ENCODE measurements at places on chromosomes 16 and 17. TPM values are rescaled to one million over a fixed set of nuclear protein-coding genes. Genes with fewer than 3 reads are reported as not detected.

Gene KLHDC4
- polyA plus RNA-seq, result 52.0 TPM

GRCh38 chr17:69669441-69670178, 255.1 kb downstream of the MAP2K6 start:
- DNase-seq, result no peak

Gene KRT12
- not detected for polyA plus RNA-seq

DNA sequence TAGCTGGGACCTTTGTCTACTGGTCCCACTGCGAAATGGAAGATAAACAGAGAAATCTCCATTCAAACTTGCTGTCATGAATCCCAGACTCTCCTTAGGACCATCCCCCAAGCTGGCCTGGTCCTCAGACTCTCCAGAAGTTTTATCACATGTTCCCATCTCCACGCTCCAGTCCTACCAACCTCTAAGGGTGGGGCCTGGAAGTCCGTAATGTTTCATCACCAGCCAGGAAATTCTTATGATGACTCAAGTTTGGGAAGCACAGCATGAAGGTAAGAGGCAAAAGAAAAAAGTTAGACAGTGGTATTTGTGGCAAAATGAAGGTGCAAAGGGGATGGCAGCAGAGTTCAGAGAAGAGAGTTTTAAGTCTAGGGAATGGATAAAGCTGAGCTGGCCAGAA, 52.7 kb downstream of the ZNF18 start:
- no peak for DNase-seq

Gene UBE2G1
- 48.1 TPM for polyA plus RNA-seq

- no peak for DNase-seq
These were observed 56.6 kb downstream of the TENT4B start for GRCh38 chr16:50209546-50210265.

GRCh38 chr16:82756283-82756599, 129.5 kb downstream of the CDH13 start:
- no peak for DNase-seq

DNA sequence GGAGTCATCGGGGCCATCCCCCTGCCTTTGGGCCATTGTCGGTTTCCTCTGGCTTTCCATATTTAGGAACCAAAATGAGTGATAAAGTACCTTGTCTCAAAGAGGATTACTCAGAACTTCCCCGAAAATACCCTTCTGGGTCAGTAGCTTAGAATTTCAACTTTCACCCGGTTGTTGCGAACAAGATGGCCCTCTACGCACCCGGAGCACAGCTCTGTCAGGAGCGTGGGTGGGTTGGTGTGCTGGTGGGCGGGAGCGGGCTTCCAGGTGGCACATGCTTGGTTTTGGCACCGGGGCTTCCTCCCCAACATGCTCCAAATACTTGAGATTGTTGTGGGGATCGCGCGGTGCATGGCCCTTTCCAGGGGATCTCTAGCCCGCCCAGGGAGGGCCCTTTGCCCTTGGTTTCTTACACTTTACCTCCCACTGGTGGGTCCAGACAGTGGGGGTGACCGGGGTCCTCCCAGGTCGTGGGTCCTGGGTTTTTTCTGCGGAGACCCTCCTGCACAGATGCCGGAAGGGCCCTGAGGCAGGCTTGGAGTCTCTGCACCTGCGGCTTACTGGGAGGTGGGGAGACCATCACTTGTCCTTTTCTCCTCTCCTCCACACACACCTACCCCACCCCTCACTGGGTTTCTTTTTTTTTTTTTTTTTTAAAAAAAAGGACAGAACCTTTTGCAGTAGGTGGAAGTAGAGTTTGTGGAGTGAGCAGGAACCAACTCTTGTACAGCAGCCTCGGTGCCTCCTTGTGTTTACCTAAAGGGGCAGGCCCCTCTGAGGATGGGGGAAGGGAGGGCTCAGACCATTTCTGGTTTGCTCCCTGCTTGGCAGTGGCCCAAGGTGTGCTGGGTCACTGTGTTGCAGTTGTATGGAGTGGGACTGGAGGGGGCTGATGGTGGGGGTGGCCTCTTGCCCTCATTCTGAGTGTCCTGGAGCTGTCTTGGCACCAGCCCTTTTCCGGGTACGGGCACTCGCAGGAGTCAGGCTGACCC, 142.1 kb downstream of the SEC14L1 start:
- DNase-seq, result no peak
